ENCODE measurements at places on chromosomes 5 and 9.
A peak's percentile ranks its signal among the peaks of the same experiment; 100 is the strongest.

GRCh38 chr5:150603491-150603890 lies 37.0 kb upstream of the SYNPO start:
- DNase-seq: no peak

DNA sequence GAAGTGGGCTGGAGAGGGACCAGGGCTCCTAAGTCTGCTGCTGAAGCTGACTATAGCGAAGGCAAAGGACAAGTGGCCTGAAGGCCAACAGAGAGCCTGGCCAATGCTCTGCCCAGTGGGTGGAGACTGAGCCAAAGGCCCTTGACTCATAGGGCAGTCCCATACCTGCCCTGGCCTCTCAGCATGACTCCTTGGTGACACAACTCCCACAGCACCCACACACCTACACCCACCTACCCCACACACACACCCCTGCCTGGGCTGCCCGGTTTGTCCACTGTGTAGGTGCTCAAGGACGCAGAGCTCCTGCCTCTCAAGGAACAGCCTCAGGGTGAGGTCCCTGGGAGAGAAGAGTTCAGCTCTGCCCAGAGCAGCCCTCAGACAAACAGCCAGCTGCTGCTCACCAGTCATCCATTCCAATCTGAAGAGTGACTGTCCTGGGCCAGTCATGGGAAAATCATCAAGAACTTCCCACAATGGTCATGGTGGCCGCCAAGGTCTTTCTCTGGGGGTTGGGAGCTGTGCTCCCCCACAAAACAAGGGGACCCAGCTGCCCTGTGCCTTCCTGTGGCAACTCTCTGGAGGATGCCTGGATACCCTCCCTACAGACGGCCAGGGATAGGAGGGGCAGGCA lies 5.0 kb downstream of the TNIP1 start:
- no peak for DNase-seq

- DNase-seq: no peak
Observed at GRCh38 chr5:119131530-119132304, 60.8 kb downstream of the DMXL1 start.

DNA sequence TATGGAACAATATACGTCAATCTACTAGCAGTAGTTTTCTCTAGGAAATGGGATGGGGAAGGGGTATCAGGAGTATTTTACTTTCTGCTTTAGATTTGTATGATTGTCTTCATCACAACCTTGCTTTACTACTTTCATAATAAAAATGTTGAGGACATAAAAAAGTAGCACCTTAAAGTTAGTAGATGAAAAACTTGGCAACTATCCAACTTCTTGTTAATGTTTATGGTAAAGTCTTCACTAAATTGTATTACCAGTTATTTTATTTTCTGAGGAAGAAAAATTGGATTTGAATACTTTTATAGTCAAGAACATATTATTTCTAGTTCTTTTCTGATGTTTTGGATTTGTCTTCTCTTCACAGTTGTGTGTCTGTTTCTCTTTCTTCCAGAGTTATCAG lies 372.1 kb downstream of the ARRDC3 start:
- no peak for DNase-seq

DNA sequence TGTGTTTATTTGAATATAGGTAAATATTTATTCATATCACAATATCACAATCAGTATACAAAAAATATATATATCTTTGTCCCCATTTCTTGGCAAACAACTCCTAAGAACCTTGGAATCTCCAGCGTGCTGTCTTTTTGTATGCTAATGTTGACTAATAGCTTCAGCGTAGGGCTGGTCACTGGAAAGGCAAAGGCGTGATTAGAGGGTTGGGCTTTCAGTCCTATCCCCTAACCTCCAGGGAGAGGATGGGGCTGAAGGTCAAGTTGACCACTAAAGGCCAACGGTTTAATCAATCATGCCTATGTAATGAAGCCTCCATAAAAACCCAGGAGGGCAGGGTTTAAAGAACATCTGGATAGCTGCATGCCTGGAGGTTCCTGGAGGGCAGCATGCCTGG lies 79.6 kb upstream of the BNC2 start:
- no peak for DNase-seq

- DNase-seq: no peak
Observed at GRCh38 chr9:129311643-129312042, 133.6 kb upstream of the IER5L start.

DNA sequence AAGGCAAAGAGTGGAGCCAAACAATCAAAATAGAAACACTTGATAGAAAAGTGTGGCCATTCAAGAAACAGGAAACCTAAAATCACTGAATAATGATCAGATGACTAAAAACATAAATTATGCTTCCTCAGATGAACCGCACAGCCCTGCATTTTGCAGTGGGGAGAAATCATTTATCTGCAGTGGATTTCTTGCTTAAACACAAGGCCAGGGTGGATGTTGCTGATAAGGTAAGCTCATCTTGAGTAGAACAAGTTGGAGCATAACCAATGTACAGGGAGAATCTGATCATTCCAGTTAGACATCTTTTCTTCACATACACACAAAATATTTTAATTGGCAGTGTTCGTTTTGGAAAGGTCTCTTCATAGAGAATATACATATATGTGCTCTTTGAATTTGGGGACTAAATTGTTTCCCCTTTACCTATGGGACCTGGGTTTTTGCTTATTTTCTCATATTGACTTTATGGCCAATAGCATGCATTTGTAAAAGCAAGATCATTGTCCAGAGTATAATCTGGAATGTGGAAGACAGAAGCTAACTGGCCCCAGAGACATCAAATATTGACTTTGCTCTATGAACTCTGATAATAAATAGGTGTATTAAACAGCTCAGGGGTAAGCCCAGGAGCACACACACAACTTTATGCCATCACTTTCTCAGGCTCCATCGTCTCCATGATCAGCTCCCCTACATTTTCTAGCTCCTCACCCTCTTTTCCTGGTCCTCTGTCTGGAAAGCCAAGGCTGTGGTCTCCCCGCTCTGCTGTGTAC lies 9.1 kb downstream of the ANKDD1B start:
- DNase-seq: no peak

GRCh38 chr9:85742597-85742936 lies 813 bp upstream of the AGTPBP1 start:
- DNase-seq: no peak

DNA sequence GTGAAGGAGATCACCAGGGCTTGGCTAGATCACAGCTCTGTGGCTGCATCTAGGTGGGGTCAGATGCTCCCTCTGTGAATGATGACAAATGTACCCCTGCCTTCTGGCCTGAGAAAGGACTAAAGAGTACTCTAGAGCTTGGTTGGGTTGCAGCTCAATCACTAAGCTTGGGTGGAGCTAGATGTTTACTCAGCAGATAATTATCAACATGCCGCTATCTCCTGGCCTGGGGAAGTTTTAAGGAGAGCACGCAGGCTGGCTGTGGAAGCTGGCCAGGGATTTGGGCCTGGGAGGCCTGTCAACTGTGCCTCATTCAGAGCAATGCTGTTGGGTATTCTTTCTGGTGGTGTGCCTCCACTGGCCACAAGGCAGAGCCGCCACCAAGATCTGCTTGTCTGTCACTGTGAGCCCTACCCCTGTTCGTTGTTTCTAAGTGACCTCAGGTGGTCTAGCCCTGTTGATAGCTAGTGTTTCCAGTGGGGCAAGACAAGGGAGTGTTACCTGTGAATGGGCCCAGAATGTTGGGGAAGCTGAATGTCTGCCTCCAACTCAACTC lies 181.7 kb downstream of the ADGRV1 start:
- no peak for DNase-seq

GRCh38 chr5:135883441-135883840 lies 12.2 kb downstream of the IL9 start:
- peak; percentile 3 for DNase-seq

GRCh38 chr5:109328626-109329025 lies 81.1 kb downstream of the PJA2 start:
- no peak for DNase-seq

DNA sequence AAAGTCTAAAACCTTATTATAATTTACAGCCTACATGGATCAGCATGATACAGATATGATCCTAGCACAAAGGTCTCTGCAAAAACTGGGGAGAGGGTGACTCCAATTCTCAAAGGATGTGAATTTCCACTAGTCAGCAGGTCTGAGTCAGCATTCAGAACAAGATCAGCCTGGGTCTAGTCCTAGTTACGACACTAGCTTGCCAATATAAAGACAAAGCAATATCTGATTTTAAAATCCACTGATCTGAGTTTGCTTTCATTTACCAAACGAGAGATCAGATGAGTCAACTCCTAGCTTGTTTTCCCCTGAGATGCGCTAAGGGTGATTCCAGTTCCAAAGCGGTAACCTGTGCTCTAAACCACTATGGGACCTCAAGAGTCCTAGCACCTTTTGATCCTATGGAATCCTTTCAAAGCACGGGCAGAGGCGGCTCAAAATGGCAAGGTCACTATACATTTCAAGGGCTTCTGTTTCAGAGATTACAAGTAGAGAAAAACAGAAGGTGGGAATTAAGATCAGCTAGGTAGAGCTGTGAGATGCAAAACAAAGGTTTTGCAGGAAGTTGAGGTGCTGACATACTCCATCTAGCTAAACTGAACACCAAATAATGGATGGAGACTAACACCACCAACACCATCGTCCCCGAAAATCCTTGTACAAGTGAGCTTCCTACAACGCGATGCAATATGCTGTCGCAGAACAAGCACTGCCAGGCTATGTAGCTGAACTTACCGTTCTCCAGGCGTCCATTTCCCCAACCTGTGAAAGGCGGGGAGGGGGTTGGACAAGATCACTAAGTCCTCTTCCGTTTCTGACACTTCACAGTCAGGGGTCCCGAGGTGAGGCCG lies 906 bp downstream of the SLC25A51 start:
- DNase-seq: peak; percentile 10

DNA sequence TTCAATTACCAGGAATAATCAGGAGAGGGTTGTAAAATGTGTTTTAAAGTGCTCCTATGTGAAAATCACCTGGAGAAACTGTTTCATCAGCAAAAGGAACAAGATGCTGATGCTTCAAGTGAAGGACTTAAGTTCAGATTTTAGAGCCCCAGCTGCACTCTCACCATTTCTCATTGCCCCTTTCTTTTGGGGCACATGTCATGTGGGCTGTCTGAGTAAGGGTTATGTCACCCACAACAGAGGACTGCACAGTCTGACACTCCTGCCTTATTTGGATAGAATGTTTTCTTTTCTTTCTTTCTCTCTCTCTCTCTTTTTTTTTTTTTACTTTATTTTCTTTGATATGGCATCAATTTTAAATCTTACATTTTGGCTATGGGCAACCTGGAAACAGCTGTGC lies 204.1 kb upstream of the EFNA5 start:
- no peak for DNase-seq

- no peak for DNase-seq
Observed at GRCh38 chr5:130773813-130774212, 391.2 kb downstream of the HINT1 start.

Measured in Kasumi-1 (cell line).